ENCODE measurements at places on chromosomes 6 and 20.

DNA sequence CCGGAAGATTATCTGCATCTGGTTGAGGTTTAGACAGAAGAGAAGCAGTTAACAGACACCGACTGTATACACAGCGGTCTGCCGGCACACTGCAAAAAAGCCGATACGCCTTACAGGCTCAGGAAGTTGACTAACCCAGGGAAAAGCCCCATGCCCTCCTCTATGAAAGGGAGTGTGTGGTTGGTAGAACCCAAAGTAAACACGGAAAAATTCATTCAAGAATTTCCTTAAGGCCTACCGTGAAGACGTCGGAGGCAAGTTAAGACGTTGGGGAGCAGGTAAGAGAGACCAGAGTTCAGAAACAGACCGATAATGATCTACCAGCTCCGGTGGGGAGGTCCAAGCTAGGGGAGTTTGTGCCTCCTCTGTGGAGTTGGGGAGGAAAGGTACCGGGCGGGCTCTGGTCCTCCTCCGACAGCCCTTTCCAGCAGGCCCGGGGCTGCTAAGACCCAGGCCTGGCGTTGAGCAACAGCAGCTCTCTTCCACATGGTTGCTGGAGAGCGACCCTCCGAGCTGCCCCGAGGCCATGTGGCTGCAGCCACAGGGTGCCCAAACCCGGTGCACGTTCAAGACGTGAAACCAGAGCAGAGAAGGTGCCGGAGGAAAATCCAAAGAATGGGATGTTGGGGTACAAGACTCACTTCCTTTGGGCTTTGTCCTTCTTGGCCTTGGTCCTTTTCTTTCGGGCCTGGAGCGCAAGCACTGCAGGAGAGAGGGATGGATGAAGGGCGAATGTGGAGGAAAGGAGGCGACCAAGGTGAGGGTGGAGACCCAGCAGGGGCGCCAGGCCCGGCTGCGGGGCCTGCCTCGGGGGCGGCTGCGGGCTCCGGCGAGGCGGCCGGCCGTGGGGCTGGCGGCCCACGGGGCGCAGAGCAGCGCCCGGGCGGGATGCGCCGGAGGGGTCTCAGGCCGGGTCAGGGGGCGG, 809 bp downstream of the SRPK1 start:
- DNase-seq: no peak

- no peak for DNase-seq
Measured at GRCh38 chr6:42001506-42001905, 48.8 kb upstream of the TAF8 start.

- no peak for DNase-seq
Measured at GRCh38 chr20:4844751-4845465, 123.2 kb downstream of the PRND start.

DNA sequence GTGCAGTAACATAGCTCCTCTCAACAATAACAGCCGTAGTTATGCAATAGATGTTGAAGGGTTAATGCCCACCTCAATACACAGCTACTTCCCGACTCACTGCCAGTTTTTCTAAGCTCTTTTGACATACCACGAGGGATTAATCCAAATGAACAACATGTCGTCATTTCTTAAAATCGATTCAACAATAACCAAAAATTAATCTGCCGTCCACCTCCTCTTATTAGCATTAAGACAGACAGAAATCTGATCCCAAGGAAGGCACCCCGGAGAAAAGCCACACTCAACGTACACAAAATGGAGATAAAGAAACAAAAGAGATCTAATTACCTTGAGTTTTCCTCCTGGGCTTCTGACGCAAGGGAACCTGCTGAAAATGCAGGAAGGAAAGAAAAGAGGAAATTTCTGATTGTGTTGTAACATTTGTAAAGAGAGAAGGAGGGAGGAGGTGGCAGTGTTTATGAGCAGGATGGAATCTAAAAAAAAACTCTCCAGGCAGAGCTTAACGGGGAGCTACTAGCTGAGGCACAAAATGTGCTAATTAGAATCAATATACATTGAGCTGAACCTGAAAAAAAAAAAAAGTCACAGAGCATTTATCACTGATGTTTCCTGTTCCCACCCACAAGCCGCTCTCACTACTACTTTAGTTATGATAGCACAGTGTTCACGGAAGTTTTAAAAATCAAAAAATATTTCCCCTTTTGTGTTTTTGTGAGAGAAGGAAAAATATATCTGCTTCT, 109.3 kb downstream of the IPCEF1 start:
- peak; percentile 60 for DNase-seq

DNA sequence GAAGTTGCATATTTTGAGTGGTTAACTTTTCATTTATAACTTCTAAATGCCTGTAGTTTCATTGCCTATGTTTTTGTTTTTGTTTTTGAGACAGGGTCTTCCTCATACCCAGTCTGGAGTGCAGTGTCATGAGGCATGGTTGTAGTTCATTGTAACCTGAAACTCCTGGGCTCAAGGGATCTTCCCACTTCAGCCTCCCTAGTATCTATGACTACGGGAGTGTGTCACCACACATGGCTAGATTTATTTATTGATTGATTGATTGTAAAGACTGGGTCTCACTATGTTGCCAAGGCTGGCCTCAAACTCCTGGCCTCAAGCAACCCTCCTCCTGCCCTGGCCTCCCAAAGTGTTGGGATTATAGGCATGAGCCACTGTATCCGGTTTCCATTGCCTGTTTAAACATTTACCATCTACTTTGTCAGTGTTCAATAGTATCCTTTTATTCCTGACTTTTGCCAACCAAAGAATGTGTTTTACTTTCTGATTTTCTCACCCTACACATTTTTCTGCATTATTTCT, 144.6 kb downstream of the CDKAL1 start:
- no peak for DNase-seq

DNA sequence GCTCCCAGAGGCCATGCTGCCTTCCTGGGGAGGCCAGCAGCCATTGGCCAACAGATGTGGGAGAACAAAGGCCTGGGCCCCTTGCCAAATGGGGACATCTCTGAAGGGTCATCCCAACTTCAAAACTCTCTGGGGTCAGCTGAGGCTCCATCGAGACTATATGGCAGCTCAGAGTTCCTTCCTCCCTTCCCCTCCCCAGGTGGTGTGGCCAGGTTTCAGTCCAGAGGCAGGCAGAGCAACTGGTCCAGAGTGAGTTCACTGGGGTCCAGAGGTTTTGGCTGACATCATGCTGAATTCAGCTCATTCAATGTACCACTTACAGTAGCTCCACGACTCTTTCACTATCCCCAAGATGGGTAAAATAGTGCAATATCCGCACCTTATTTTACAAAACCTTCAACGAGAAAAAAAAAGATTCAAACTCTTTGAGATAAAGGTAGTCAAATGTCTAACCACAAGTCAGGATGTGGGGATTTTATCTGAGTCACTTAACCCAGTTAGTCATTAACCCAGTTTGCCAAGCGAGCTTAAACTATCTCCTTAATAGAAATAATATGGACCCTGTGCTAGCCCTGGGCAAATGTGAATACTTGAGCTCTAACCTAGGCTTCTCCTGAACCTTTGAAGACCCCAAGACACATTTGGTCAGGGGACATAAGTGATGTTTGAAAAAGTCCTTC, 108.4 kb upstream of the PLEKHG1 start:
- DNase-seq: no peak

- DNase-seq: no peak
Measured at GRCh38 chr6:108228416-108228815, 32.4 kb downstream of the SNX3 start.

- DNase-seq: no peak
Measured at GRCh38 chr6:140540743-140541142, 1166.3 kb upstream of the CITED2 start.

DNA sequence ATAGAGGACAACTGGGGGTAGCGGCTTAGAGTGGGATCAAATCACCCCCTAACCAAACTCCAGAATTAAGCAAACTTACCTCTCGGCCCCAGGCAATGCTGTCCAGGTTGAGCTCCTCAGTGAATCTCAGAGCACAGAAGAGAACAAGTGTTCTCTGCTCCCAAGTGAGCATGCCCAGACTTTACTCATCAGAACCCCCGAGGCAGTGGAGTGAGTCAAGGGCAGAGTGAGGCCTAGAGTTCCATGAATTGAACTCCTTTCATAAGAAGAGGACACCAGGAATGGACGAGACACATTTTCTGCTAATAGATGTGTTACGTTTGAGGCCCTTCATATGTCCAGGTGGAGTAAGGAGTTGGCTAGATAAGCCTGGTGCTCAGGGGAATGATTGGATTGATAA, 134.0 kb upstream of the DTNBP1 start:
- no peak for DNase-seq

GRCh38 chr6:38554700-38555413, 84.9 kb downstream of the BTBD9 start:
- DNase-seq: no peak

- DNase-seq: peak; percentile 92
Measured at GRCh38 chr6:13397359-13398068, 69.2 kb upstream of the TBC1D7 start.

DNA sequence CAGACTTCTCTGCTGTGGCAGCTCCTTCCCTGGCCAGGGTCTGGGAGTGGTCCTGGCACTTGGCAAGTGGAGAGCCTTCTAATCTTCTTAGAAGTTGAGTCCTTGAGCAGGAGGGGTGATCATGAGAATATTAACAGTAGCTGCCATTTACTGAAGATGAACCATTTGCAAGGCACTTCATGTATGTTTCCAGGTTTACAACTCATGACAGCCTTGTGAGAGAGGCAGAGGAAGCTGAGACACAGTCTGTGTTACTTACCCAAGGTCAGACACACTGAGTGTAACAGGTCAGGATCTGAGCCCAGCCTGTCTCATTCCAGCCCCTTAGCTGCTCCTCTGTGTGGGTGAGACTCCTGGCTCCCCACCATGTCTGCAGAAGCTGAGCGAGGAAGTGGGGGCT, 45.5 kb upstream of the SRF start:
- no peak for DNase-seq

DNA sequence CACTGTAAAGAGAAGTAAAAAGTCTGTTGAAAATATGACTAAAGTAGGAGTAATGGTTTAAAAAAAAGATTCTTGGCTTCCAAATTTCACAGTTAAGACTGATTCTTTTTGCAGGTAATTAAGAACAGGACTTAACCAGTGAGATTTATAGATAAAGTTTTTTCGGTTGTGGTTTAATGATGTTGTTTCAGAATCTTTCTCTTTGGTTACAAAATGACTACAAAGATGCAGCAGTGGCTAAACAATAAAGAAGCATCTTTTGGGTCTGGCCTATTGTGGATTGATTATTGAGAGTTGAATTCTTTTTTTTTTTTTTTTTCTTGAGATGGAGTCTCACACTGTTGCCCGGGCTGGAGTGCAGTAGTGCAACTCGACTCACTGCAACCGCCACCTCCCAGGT, 109.7 kb downstream of the AKAP7 start:
- DNase-seq: no peak

DNA sequence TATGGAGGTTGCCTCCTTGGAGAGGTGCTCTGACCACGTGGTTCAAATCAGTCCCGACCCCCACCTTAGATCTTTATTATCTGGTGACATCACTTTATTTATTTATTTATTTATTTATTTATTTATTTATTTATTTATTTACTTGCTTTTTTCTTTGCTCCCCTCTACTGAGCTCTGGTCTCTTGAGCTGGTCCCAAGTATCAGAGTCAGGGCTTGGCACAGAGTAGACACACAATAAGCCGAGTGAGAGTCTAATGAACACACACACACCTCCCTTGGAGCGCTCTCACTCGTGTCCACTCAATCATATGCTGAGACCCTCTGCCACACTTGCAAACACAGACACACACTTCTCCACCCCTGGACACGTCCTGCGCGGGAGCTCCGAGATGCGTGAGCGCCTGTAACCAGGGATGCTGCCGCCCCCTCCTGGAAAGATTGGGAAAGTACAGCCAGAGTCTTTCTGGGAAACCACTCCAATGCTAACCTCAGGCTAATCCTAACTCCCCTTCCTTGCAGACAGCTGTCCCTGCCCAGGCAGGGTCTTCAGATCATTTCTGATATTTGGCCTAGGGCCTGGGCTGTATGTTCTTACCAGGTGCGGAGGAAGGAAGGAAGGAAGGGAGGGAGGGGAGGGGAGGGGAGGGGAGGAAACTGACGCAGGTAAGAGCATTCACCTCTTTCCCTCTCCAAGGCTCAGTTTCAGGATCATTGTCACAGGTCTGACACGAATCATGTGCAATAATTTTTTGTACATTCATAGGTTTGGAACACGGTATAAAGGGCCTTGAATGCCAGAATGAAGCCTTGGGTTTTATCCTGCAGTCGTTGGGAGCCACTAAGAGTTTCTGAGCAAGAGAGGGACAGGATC, 70.9 kb downstream of the STK35 start:
- no peak for DNase-seq

DNA sequence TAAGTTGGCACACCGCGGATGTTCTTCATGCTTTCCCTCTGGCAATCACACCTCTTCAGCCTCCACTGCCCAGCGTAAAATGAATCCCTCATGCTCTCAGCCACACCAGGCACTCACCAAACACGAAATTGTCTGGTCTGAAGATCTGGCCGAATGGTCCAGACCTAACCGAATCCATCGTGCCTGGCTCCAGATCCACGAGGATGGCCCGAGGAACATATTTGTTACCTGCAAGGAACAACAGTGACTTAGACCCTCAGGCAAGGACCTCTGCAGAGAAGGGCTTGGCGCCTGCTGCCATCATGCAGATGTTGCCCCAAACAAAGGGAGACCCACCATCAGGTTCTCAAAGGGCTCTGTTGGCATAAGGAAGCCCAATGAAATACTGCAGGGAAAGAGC, 1.4 kb downstream of the TUBB2B start:
- DNase-seq: no peak

DNA sequence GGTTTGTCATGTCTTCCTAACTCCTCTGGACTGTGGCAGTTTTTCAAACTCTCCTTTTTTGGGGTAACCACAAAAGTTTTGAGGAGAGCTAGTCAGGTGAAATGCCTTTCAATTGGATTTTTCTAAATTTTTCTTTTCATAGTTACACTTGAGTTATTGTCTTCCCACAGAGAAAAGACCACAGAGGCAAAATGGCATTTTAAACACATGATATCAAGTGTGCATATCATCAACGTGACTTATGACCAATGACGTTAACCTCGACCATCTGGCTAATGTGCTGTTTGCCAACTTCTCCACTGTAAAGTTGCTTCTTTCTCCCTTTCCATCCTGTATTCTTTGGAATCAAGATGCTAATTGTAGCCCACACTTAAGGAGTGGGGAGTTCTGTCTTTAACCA, 41.3 kb upstream of the SNAP25 start:
- no peak for DNase-seq

DNA sequence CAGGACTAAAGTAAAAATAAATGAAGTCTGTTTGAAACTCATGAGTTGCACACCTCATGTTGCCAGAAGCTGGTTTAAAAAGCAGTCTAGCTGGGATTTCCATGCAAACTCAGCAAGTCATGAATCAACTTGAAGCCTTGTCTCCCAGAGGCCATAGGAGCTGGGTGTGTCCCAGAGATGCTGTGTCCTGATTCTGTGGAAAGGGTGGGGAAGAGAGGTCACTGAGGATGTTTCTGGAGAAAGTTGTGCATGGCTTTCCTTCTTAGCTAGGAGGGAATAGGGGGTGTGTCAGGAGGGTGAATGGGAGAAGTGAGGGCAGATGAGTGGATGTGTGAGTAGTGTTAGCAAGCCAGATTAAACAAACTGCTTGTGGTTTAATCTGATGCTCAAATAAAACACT, 111.3 kb downstream of the ADAT2 start:
- DNase-seq: no peak

DNA sequence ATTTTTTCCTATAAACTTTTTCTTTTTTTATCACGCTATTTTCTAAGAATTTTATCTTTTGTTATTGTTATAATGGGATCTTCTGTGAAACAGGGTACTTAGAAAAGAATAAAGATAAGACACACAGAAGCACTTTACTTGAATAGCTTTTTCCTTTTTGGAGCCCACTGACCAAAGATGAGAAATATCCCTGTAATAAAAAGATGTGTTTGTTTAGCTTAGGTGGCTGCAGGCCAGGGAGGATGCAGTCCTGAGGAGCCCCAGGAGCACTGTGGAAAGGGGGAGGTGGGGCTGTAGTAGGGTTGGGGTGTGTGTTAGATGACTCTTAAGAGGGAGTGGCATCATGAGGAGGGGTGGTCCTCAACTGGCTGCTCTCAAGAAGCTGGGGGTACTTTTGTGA, 128.6 kb downstream of the ARID1B start:
- DNase-seq: no peak
